ENCODE measurements at places on chromosomes 1 and 21.

DNA sequence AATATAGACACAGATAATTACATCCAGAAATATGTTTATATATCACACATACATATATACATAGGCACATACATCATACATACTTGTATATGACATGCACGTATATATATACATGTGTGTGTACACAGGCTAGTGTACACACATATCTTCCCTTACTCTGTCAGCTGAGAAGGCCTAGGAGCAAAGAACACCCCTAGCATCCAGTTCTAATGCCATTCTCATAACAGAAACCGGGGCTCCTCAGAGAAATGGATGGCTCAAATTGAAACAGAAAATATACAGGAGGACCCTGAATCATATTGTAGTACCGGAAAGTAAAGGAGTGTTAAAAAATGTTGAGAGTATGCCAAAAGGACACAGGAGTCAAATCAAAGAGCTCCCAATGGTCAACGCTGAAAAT lies 19.7 kb upstream of the HYI start:
- DNase-seq = no peak

GRCh38 chr1:241271427-241271826 lies 85.6 kb downstream of the RGS7 start:
- DNase-seq = no peak

GRCh38 chr1:203860396-203861025 lies 888 bp upstream of the SNRPE start:
- DNase-seq = no peak

DNA sequence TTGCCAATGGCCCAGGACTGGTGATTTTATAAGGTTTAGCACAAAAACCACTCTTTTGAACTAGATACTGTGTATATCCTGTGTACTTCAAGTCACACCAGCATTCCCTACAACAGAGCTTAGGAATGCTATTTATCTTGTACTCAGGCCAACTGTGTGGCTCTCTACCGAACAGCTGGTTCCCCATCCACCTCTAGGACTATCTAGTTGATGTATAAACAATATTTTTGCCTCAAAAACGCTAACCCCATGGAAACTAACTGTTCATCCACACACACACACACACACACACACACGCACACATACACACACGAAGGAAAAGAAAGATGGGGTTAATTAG lies 28.7 kb upstream of the SLC45A3 start:
- no peak for DNase-seq

DNA sequence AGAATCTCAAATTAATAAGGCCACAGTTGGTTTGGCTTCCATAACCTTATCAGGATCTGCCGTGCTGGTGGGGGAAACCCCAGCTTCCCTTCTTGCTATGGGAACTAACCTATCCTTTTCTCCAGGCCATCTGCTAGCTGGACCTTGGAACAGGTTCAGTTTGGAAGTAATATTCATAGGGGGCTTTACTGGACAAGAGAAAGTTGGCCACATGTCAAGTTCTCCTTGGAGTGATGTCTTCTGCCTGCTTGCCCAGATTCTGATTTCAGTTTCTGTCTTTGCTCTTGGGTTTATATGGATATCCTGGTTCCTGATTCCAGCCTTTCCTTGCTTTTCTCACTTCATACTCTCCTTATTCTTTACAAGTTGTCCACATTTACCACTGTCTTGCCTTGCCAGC lies 279.6 kb downstream of the ASTN1 start:
- DNase-seq = no peak

DNA sequence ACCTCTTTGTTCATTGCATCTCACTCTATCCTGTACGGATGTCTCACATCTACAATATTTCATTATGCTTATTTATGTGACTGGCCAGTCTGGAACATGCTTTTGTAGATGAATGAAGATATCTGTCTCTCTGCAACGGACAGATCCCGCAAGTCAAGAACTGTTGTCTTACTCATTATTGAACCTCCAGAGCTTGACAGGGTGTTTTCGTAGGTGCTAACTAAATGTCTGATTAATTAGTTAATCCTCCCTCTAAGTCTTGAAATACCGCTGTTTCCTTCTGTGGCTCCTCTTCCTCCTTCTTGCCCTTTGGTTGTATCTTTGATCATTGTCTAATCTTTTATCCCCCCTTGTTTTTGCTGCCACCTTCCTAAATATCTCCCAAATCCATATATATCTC lies 3.2 kb upstream of the C1orf162 start:
- no peak for DNase-seq

- no peak for DNase-seq
Measured at GRCh38 chr1:205920861-205921569, 22.2 kb downstream of the SLC26A9 start.

- no peak for DNase-seq
Measured at GRCh38 chr1:227887697-227888403, 59.9 kb downstream of the WNT9A start.

GRCh38 chr1:204968135-204968534 lies 74.9 kb upstream of the CNTN2 start:
- DNase-seq = no peak

DNA sequence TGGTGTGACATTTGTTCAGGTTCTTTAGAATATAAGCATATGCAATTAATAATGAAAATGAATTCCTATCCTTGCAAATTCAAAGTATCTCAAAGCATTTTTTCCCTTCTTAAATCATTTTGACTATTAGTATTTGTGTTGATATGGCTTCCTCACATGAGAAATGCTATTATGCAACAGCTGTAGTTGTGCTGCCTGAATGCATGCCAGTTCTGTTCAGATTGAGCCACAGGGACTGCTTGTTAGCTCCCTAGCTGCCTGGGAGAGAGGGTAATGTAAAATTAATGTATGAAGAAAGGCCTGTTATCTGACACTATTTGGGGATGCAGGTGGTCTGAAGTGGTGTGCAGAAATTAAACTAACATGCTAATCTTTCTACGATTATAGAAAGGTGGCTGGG lies 45.5 kb downstream of the CACHD1 start:
- no peak for DNase-seq

DNA sequence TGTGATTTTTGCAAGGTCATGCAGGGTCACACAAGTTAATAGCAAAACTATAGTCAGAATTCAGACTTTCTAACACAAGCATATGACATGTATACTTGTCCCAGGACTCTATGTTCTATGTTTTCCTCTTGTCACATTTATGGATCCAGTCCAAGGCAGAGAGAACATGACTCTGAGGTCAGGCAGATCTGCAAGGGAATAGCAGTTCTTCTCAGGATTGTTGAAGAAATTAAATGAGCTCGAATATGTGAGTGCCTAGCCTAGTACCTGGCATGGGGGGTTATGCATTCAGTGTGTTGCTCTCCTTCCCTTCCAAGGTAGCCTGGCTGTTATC lies 9.5 kb upstream of the RPTN start:
- DNase-seq = no peak

DNA sequence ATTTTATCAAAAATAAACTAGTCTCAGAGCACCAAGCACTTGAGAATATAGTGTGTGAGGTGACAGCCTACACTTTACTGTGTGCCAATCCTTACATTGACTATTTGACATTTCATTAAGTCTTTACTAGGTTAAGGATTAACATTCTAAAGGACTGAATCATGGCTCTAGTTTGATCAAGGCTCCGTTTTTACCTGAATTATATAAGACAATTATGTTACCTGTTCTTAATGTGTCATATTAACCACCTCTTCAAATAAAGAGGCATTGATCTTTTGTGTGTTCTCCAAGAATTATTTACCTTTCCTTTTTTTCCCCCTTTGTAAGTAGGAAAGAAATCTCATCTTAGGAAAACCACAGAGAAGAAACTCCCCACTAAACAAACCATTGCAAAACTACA lies 189.7 kb downstream of the HS2ST1 start:
- DNase-seq = no peak

DNA sequence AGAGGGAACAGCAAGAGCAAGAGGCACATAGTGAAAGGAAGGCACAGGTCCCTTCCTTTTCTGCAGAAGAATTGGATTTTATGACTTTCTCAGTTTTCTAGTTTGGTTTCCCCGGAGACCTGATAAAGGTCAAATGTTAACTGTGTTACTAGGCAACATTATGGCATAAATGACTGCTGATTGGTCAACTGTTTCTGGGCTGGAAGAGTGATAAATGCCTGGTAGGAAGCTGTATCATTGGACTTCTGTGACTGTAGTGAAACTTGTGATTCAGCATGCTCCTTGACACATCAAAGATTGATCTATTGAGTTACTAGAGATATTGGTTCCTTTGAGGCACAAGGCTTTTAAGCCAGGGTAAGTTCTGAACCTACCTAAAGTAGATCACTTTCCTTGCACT lies 55.7 kb downstream of the LRRC8C start:
- no peak for DNase-seq

GRCh38 chr1:4634793-4635406 lies 19.5 kb upstream of the AJAP1 start:
- DNase-seq = no peak

GRCh38 chr1:11331036-11331944 lies 58.3 kb downstream of the UBIAD1 start:
- DNase-seq = no peak

DNA sequence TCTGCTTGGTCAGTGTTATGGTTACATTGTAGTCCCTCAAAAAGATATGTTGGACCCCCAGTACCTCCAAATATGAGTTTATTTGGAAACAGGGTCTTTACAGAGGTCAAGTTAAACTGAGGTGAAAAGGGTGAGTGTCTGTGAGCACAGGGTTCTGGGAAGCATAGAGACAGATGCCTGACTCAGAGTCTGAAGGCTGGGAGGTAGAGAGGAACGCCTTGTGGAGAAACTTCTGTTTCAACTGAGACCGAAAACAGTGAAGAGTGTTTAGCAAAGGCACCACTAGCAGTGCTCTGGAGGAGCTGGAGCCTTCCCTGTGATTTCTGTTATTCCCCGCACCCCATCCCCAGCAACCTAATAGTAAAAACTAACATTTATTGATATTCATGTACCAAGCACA lies 65.2 kb upstream of the LRRC8D start:
- DNase-seq = no peak

DNA sequence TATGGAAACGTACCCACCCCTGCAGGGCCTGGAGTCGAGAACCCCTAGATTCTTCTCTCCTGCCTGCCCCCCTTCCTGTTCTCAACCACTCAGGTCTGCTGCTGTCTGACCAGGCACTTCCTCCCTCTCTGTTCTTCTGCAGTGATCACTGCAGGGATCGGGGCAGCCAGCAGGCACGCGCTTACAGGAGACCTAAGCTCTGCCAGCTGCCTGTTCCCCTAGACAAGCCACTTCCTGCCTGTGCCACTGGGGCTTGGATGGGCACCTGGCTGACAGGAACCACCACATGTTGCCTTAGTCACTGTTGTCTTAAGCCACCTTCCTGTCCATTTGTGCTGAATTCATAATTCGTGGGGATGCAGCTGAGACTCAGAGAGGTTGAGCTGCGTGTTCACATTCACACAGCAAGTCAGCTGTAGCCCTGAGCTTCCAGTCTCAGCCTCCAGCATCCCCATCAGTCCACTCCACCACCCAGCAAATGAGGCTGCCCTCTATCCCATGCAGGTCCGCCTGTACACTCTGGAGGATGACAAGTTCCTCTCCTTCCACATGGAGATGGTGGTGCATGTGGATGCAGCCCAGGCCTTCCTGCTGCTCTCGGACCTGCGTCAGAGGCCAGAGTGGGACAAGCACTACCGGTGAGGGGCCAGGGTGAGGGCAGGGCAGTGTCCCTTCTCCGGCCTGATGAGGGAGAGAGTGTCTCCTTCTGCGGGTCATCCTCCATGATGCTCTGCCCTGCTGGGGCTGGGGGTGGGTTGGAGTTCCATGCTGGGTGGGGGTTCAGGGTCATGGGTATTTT lies 18.6 kb downstream of the FAM151A start:
- DNase-seq = no peak

GRCh38 chr1:54977533-54978297 lies 2.7 kb upstream of the TMEM61 start:
- no peak for DNase-seq

DNA sequence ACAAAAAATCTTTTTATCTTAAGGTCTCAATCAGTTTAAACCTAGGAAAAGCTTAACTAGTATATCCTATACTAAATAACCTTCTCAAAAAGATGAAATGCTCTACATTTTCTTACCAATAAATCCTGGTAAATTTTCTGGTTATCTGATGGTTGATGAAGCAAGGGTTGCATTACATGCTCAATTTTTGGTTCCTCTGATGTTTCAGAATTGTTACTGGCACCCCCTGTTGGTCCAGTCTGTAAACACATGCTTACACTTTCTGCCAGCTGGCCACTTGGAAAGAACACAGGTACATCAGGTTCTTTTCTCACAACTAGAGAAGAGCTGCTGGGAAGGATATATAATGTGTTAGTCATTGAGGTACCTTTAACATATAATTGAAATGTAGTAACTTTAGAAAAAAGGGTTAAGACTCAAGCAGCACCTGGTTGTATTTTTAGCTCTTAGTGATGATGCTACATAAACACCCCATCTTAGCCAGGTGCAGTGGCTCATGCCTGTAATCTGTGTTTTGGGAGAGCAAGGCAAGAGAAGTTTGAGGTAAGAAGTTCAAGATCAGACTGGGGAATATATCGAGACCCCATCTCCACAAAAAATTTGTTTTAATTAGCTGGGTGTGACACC lies 30.9 kb upstream of the TAL1 start:
- DNase-seq = peak; percentile 15

DNA sequence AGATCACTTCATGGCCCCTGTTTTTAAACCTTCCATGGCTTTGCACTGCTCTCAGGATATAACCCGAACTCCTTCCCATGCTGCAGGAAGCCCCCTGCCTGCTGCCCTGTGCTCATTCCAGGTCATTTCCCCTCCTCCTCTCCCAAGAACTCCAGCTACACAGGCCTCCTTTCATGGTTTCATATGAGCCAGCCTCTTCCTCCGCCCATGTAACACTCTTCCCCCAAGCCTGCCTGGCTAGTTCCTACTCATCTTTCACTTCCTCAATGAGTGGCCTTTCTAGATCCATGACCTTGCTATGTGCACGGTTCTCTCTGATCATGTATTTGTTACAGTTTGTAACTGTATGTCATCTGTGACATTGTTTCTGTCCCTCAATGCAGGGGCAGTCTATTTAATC lies 3.1 kb upstream of the NCF2 start:
- DNase-seq = no peak

DNA sequence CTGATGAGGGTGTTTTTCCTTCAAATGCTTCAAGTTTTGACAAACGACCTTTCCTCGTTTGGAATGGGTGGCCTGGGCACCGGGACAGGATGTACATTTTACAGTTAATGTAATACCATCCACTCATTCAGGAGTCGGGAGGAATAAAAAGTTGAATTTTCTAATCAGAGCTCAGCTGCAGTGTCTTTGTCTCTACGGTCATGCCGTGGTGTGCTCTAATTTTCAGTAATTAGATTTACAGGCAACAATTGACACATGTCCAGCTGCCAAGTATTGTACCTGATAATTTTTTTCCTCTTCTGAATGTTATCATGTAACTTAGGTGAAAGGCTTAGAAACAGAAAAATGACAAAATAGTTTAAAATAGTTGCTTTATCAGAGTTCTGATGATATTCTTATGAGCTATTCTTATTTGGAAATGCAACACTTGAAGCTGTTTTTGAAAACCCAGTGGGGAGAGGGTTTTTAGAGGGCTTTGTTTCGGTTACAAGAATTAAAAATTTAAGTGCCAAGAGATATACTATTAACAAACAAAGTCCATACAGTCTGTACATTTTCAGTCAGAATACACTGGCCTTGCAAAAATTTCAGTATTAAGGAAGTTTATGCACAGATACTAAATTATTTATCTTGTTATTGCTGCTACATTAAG lies 1.0 kb downstream of the CDKN2C start:
- no peak for DNase-seq

- DNase-seq = no peak
Measured at GRCh38 chr1:88333086-88333695, 350.9 kb upstream of the PKN2 start.
